ENCODE measurements at places on chromosomes 4 and X.

DNA sequence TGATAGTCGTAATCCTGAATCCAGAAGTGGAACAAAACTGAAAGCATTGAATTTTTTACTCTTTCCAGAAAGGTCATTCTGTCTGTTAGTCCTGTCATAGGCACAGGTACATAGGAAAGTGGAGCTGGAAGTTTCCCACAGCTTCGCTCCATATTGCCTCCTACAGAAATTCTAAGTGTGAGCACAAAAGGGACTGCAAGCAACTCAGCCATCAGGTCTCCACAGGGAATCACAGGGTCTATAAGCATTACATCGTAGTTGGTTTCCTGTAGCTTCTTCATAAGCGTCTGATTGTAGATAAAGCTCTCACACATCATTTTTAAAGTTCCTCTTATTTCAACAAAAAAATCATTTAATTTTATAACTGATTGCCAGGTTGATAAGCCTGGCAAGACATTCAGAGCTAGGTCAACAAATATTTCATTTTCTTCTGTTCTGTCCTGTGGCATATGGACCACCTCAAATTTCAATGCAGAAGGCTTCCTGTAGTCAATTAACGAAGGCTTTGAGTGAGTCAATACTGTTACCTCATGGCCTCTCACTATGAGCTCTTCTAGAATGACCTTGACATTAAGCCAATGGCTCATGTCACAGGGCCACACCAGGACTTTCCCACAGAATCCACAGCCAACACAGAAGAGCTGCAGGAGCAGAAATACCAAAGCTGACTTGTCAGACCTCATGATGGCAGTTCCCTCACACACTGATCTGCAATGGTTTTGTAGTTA is at the start of gene UGT2A3:
UGT2A3 (minus strand) TSS at position 727 of the 728 bp plus-strand sequence; CDS start at position 683, 44 bp downstream.
- no peaks in the 10 kb centered on the region for H3K27me3 ChIP-seq
- H3K4me3 ChIP-seq, result no peak within 1 kb of the TSS
- DNase-seq, result no peak
- no peaks in the 10 kb centered on the region for H3K4me1 ChIP-seq

GRCh38 chrX:154074199-154074598 is 23.3 kb downstream of the MECP2 start:
- no peak for DNase-seq
- peak overlapping the region; percentile 50 for H3K4me3 ChIP-seq
- H3K27ac ChIP-seq, result no peak overlapping the region
- H3K27me3 ChIP-seq, result peaks cover 26% of the 10 kb centered on the region
- peaks cover 3% of the 10 kb centered on the region for H3K36me3 ChIP-seq
- H3K4me1 ChIP-seq, result peaks cover 51% of the 10 kb centered on the region

- peaks cover 15% of the 10 kb centered on the region for H3K4me1 ChIP-seq
- H3K27ac ChIP-seq, result no peak overlapping the region
- no peaks in the 10 kb centered on the region for H3K27me3 ChIP-seq
Observed at GRCh38 chrX:154485150-154486051, 1.0 kb downstream of the UBL4A start.

GRCh38 chr4:16916719-16917337 is 18.4 kb upstream of the LDB2 start:
- H3K4me1 ChIP-seq, result peaks cover 11% of the 10 kb centered on the region
- no peaks in the 10 kb centered on the region for H3K27me3 ChIP-seq
- H3K27ac ChIP-seq, result no peak overlapping the region
- peak; percentile 80 for DNase-seq
- no peak overlapping the region for H3K4me3 ChIP-seq

GRCh38 chr4:55440786-55441185 is 45.0 kb downstream of the TMEM165 start:
- no peaks in the 10 kb centered on the region for H3K4me1 ChIP-seq
- H3K27me3 ChIP-seq, result no peaks in the 10 kb centered on the region
- no peak overlapping the region for H3K4me3 ChIP-seq
- H3K27ac ChIP-seq, result peak overlapping the region; percentile 5

Data from activated T-cell treated with anti-CD3 and anti-CD28 coated beads, Interleukin-2, amount 50 U/mL, for 72 hours (primary cell).